ENCODE measurements at places on chromosomes 12 and 14.
A peak's percentile ranks its signal among the peaks of the same experiment; 100 is the strongest.

DNA sequence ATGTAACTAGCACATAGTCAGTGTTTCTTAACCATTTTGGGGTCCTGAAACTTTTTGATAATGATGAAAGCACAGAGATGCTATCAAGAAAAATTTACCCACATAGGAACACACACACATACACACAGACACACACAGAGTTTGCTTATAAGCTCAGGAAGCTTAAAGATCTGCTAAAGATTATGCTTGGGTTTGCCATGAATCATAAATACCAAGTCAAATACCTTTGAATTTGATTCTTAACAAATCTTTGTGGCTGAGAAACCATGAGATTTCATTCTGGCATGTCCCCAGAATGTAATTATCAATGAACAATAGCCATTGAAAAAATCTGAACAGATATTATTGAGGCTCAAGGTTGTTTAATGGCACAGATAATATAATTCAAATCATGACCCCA lies 89.2 kb downstream of the NTS start:
- no peak for DNase-seq

DNA sequence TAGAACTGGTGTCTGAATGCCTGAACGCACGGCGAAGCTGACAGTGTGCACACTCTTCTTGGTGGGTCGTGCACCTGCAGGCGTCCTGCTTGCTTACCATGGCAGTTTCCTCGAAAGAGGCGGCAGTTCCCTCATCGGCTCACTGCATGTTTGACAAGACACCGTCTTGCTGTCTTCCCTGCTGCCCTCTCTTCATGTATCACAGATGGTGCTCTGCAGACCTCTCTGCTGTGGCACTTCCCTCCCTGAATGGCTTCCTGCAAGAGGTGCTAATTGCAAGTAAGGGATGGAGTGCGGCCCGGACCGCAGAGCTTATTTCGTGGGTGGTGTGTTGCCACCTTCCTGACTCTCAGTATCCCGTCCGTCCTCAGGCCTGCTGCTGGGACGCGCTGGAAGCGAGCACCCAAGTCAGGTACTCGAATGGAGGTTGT lies 156.7 kb upstream of the RTL1 start:
- DNase-seq, result no peak

DNA sequence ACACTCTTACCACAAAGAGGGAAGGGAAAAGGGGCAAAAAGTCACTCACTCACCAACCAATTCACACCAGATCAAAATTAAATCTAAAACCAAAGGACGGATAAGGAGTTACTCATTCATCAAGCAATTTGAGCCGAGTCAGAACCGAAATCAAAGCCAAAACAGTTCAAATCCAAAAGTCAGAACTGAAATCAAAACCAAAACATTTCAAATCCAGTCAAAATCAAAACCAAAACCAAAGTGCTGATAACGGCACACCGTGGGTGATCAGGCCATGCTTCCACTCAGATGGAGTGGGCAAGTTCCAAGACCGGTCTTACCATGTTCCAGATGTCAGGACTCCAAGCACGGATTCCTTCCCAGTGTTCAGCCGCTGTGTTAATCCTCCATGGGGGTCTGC lies 139.5 kb downstream of the SLC38A6 start:
- no peak for DNase-seq

DNA sequence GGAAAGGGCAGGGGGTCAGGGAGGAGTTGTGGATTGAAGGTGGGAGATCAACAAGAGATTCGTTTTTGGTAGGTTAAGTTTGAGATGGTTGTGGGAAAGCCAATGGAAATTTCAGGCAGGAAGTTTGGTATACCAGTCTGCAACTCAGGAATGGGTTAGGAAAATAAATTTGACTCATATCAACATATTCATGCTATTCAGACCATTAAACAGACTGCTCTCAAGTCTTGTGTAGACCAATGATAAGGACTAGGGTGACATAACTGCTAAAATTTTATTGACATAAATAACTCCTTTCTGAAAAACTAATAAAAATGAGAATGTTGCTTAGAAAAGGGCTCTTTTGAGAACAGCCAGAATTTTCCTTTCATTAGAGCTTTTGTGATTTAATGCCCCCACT lies 60.0 kb downstream of the PLEKHA5 start:
- DNase-seq, result no peak

DNA sequence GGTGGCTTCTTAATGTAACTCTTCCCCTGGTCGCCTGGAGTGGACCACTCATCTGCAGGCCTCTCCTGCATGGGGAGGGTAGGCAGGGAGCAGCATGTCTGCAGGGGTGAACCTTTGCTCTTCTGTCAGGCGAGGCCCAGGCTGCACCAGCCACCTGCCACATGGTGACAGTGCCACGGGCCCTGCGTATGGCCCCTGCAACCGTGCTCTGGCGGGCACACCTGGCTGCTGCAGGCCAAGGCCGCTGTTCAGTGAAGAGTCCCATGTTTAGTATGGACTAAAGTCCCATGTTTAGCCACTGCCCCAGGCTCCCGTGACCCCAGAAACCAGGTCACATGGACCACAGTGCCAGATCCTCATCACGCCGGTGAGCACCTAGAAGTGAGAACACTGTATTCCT lies 187.0 kb downstream of the ADGRD1 start:
- DNase-seq, result no peak

GRCh38 chr14:53526200-53526599 lies 373.1 kb upstream of the DDHD1 start:
- DNase-seq, result no peak

GRCh38 chr12:132429946-132430643 lies 59.9 kb upstream of the FBRSL1 start:
- peak; percentile 66 for DNase-seq

All from CD4-positive, alpha-beta T cell treated with Interleukin-17A for 1 hour (primary cell).